ENCODE measurements at places on chromosomes 5 and 9.

GRCh38 chr9:6239048-6239461 is 23.4 kb downstream of the IL33 start:
- peak; percentile 10 for DNase-seq

DNA sequence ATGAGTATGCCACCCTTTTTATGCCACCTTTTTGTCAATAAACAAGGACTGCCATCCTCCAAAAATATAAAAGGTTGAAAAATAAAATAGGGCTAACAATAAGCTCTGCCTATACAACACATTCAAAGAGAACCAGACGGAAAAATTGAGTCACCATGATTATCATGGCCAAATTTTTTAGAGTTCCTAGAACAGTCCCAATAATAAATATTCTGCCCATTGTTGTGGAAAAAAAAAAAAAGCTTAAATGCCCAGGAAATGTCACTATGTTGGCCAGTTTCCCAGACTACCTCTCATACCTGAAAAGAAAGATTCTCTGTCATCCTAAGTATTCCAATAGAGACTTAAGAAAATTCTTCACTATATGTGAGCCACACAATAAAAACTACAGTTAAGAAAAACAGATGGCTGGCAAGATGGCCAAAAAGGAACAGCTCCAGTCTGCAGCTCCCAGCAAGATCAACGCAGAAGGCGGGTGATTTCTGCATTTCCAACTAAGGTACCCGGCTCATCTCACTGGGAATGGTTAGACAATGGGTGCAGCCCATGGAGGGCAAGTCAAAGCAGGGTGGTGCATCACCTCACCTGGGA is 149.0 kb downstream of the TMEM161B start:
- no peak for DNase-seq

DNA sequence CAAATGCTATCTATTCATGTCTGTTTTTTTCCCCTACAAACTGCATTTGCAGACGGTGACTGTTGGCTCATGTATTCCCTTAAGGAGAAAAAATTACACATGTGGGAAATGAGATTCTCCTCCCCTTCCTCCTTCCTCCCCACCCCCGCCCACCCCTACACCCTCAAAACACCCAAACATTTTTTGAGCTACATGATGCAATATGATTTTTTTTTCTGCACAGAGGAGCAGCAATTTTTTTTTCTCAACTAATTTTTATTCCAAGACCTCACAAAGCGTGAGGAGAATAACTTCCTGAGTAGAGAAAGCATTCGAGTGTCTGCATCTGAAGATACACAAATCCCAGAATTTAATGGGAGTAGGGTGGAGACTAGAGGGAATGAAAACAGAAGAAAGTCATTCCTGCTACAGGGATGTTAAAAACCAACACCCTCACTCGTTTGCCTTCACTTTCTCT is 118.1 kb downstream of the PRDM6 start:
- peak; percentile 88 for DNase-seq

DNA sequence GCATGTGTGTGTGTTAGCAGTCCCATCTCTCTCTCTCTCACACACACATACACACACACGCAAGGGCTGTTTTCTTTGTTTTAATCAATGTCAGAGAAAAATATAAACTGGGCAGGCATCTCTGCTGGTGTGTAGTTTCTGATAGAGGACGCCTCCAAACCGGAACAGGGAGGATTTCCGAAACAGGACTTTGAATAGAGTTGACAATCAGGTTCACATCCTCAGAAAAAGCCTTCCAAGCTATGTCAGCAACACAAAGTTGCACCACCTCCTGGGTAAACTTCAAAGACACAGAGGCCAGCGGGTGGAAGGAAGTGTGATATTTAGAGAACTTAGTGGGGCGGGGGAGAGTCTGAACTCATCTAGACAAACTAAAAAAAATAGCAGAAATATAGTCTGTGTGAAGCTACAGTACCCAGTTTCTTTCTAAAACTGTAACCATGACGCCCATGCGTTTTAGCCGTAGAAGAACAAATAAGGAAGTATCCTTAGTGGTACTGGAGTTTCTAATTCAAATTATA is 1.2 kb downstream of the ST8SIA4 start:
- DNase-seq, result no peak

- no peak for DNase-seq
Measured at GRCh38 chr9:129586685-129587084, 34.2 kb downstream of the C9orf50 start.

Data from fibroblast of skin of right quadriceps (primary cell).